ENCODE measurements at places on chromosomes 13 and 19.

- DNase-seq: no peak
These were observed 58.0 kb downstream of the MAP4K1 start for GRCh38 chr19:38559428-38560401.

- no peak for DNase-seq
These were observed 1395.8 kb downstream of the EFNB2 start for GRCh38 chr13:105139380-105140285.

DNA sequence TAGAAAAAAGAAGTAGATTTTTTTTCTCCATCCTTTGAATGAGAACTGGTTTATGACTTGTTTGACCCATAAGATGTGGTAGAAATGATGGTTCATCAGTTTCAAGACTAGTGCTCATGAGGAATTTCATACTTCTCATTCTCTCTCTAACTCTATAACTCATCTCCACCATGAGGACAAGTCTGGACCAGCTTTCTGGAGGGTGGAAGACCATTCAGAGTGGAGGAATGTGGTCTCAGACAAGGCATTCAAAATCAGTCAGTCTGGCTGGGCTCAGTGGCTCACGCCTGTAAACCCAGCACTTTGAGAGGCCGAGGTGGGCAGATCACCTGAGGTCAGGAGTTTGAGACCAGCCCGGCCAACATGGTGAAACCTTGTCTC, 3.5 kb upstream of the EID2 start:
- DNase-seq: no peak

DNA sequence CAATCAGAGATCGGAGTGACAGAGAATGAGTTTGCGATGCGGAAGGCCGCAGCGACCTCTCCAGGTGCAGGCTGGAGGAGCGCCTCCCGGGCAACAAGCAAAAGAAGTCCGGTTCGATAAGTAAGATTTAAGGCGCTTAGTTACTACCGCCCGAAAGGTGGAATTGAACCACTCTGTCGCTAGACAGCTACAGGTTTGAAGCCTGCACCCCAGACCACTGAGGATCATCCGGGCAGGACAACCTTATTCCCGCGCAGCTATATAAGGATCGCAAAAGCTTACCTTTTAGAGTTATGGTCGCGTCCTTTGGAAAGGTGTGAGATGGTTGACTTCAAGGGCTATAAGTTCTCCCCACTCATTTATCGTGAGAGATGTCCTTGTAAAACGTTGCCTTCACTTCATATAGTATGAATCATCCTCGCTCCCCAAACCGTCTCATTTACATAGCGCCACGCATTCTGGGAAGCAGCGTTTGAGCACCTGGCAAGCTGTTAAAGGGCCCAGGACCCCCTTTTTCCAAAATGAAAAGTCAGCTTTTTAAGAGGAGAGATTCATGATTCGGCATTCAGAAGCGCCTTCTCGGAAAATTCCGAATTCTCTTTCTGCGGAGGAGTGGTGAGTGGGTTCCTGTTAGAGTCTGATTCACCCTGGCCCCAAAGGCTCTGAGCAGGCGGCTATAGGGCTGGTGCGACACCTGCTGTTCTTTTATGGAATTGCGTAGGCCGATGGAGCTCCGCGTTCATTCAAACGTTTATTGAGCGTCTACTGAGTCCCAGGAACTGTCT, 10.8 kb downstream of the FOSB start:
- peak; percentile 93 for DNase-seq

DNA sequence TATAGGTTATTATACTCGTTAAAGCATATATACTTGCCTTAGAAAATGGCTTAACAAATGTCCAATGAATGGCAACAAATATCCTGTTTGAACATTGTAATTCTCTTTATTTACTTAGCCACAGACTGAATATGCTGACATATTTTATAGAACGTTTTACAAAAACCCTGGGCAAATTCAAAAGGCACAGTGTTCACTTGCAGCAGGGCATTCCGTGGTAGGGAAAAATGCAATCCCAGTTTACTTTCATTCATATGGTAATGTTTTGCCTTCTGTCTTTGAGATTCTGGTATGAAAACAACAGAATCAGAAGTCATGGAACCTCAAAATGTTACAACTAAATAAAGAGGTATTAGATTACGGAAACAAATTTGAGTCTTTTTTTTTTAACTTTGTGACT, 56.2 kb upstream of the MYCBP2 start:
- DNase-seq: no peak

GRCh38 chr13:53821632-53822031, 793.0 kb downstream of the OLFM4 start:
- no peak for DNase-seq

DNA sequence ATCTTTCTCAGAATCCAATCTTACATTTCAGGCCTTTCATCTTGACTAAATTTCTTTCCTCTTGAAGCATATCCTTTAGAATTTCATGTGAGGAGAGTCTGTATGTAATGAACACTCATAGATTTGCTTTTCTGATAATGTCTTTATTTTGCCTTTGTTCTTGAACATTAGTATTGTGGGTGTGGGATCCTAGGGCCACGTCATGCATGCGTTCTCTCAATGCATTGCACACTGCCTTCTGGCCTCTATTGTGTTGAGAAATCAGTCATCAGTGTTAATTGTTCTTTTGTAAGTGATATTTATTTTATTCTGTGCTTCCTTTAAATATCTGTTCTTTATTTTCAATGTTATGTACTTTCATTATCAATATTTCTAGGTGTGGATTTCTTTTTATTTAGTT, 364.9 kb downstream of the OXGR1 start:
- no peak for DNase-seq

DNA sequence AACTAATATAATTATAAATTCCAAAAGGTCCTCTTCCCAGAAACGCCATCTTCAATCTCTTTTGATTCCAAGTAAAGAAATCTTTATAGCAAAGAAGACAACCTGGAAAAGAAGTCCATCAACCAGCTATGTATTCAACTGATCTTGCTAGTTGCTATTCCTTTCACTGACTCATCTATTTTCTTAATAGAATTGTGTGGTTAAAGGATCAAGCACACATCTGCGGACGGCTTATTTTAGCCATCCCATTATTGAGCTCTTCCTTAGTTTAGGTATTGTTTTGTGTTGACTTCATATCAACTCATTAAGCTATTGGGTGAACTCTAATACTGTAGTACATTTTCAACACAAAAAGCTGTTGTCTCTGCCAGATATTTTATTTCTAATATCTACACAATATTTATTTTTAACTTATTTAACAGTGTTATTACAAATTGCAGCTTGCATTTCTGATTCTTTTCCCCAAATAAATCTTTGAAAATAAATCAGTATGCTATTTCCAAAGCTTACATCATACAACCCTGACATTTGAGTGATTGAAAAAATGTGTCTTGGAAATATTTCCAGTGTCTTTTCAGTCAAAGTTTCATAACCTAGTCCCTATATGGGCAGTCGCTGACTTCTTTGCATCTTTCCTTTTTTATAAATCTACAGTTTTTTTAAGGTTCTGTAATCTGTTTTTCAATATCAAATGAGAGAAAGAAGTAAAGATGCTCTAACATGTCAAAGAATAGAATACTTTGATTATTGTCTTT, 158.8 kb upstream of the SPRY2 start:
- DNase-seq: no peak

- no peak for DNase-seq
These were observed 1.4 kb upstream of the YIF1B start for GRCh38 chr19:38317104-38317612.

- DNase-seq: no peak
These were observed 252.6 kb downstream of the RAP2A start for GRCh38 chr13:97686594-97686993.

DNA sequence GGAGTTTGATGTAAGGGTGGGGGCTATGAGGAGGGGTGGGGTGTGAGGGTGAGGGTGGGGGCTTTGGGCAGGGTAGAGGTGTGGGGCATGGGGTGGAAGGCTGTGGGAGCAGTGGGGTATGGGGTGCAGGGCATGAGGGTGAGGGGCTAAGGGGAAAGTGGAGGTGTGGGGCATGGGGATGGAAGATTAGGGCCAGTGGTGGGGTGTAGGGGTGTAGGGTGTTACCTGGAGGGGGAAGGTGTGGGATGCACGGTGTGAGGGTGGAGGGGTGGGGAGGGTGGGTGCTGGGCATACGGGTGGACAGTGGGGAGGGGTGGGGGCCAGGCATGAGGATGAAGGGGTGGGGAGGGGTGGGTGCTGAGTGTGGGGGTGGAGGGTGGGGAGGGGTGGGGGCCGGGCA, 22.9 kb upstream of the RASA3 start:
- DNase-seq: no peak

DNA sequence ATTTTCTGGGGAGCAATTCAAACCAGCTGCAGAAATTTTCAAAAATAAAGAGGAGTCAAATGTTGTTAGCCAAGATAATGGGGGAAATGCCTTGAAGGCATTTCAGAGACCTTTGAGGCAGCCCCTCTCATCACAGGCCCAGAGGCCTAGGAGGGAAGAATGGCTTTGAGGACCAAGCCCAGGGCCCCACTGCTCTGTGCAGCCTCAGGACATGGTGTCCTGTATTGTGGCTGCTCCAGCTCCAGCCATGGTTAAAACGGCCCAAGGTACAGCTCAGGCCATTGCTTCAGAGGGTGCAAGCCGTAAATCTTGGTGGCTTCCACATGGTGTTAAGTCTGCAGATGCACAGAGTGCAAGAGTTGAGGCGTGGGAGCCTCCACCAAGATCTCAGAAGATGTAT, 32.1 kb downstream of the NEK5 start:
- DNase-seq: no peak

GRCh38 chr19:4454747-4455718, 2.6 kb downstream of the UBXN6 start:
- no peak for DNase-seq

- DNase-seq: no peak
These were observed 10.0 kb downstream of the CFD start for GRCh38 chr19:869245-870177.

GRCh38 chr13:51501592-51502152, 48.8 kb upstream of the INTS6 start:
- DNase-seq: no peak

DNA sequence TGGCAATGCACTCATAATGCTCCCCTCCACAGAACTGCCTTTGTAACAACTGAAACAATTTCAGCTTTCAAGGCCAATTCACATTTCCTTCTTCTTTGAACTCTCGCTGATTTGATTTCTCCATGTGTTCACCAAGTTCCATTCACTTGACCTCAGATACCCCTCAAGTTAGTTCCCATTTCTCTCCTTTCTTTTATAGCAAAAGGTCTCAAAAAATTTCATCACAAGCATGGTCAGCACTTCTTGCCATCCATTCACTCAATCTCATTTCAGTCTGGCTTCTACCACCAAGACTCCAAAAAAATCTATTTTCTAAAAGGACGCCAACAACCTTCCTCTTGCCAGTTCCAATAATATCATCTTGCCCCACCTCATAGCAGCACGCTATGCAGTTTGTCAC, 135.7 kb downstream of the DIAPH3 start:
- no peak for DNase-seq

DNA sequence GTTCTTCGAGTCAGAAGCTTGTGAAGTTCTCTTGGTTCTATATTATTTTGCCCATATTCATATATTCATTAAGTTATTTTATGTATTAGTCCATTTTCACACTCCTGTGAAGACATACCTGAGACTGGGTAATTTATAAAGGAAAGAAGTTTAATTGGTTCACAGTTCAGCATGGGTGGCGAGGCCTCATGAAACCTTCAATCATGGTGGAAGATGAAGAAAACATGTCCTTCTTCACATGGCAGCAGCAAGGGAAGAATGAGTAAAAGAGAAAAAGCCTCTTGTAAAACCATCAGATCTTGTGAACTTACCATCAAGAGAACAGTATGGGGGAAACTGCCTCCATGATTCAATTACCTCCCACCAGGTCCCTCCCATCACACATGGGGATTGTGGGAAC, 182.3 kb downstream of the GPC5 start:
- no peak for DNase-seq

DNA sequence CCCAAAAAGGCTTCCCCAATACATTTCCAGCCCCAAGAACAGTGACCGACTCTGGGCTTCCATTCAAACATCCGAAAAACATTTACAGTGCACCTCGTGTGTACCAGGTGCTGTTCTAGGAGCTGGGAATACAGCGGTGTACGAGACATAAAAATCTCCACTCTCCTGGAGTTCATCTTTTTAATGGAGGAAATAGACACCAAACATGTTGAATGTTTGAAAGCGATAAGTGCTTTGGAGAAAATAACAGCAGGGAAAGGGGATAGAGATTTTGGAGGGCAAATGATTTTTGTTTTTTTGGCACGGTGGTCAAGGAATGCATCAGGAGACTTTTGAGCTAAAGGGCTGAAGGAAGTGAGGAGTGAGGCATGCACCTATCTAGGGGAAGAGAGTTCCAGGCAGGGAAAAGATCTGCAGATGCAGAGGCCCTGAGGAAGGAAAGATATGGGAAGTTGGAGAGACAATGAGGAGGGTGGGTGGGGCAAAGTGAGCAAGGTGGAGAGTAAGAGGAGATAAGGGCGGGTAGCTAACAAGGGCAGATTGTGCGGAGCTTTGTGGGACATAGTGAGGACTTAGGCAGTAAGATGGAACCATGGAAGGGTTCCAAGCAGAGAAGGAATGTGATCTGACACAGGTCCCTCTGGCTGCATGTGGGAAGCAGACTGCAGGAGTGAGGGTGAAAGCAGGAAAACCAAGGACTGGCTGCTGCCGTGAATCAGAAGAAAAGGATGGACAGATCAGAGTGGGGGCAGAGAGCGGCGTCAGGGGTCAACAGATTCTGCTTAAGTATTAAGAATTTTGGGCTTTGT, 703 bp upstream of the FBL start:
- no peak for DNase-seq

- DNase-seq: no peak
These were observed 1.6 kb upstream of the ZNF529 start for GRCh38 chr19:36574741-36575140.

- DNase-seq: no peak
These were observed 1.4 kb downstream of the NPAS1 start for GRCh38 chr19:47020992-47021496.

GRCh38 chr19:45211751-45212381, 33.3 kb downstream of the BLOC1S3 start:
- no peak for DNase-seq

GRCh38 chr19:56109226-56109625, 11.9 kb downstream of the ZNF787 start:
- DNase-seq: no peak

DNA sequence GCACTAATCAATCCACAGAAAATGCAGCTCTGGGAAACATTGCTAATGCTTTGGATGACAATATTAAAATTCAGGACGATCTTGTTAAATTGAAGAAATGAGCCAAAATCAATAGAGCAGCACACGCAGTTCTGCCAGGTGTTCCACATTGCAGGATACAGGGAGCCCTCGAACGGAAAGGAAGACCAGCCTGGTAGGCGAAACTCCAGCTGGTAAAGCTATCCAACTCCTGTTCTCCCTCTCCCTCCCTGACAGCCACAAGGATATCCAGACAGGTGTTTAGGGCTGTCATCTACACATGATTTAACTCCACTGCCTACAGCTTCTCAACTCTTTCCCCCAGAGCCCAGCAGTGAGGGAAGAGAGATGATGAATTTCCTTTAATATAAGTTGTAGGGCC, 67.7 kb downstream of the EPSTI1 start:
- no peak for DNase-seq
